Endodermal cell (in vitro differentiated cells): ENCODE measurements at places on chromosomes 2 and 18.

- no peak within 1 kb of the TSS for H3K27ac ChIP-seq
- peaks cover 5% of the 10 kb centered on the region for H3K4me1 ChIP-seq
- peaks cover 5% of the 10 kb centered on the region for H3K27me3 ChIP-seq
- peak; percentile 94 for DNase-seq
- peak within 1 kb of the TSS; percentile 90 for H3K4me3 ChIP-seq
Observed at GRCh38 chr18:31497836-31498573, at the start of gene DSG2. TSS of gene DSG2 (plus strand) at chr18:31498177. CDS start at chr18:31498252, 75 bp downstream.

GRCh38 chr18:77100751-77101355, 31.7 kb downstream of the MBP start:
- no peaks in the 10 kb centered on the region for H3K27me3 ChIP-seq
- H3K27ac ChIP-seq = no peak overlapping the region
- no peaks in the 10 kb centered on the region for H3K36me3 ChIP-seq
- no peak for DNase-seq
- no peaks in the 10 kb centered on the region for H3K4me1 ChIP-seq
- H3K4me3 ChIP-seq = no peak overlapping the region

DNA sequence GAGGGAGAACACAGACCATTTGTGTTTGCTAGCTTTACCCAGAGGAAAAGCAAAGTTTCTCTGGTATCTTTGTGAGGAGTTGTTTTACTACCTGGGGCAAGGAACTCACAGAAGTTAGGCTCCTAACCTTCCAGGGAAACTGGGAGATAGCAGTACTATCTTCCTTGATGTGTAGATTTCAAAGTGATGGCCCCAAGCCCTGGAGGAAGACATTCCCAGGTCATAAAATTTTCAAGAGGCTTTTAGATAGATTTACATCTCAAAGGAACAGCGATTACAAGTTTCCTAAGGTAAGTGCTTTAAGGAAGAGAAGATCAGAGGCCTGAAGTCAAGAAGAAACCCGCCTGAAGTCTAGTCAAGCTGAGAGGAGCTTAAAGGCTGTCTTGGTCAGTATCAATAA, 1187.8 kb upstream of the TMEFF2 start:
- H3K27me3 ChIP-seq = no peaks in the 10 kb centered on the region
- DNase-seq = peak; percentile 62

GRCh38 chr2:238069021-238069709, 8.4 kb downstream of the SCLY start:
- H3K27me3 ChIP-seq = no peaks in the 10 kb centered on the region
- H3K27ac ChIP-seq = no peak overlapping the region
- H3K36me3 ChIP-seq = peaks cover 54% of the 10 kb centered on the region
- DNase-seq = no peak
- no peak overlapping the region for H3K4me3 ChIP-seq
- no peaks in the 10 kb centered on the region for H3K4me1 ChIP-seq

DNA sequence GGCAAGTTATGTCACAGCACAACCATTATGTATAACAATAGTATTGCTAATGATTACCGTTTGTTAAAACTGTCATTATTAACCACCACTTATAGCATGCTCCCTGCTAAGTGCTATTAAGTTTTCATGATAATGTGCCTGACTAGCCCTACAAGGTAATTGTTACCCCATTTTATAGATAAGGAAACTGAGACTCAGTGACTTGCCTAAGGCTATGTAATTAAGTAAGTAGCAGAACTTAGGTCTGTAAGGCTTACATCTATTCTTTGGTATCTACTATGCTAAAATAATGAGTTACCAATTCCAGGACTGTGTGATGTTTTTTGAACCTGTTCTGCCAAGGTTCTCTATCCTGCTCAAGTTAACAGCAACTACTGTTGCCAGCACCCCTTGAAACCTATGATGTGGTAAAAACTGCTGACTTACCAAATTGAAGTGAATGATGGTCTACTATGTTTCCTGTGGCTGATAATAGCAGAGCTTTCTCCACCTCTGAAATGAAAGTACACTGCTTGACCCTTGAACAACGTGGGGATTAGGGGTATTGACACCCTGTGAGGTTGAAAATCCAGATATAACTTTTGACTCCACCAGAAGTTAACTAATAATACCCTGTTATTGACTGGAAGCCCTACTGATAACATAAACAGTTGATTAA, 18.2 kb downstream of the ACVR2A start:
- H3K36me3 ChIP-seq = no peaks in the 10 kb centered on the region
- H3K27ac ChIP-seq = no peak overlapping the region
- H3K4me1 ChIP-seq = peaks cover 5% of the 10 kb centered on the region
- no peaks in the 10 kb centered on the region for H3K27me3 ChIP-seq

- no peak overlapping the region for H3K4me3 ChIP-seq
- peaks cover 7% of the 10 kb centered on the region for H3K4me1 ChIP-seq
- H3K27ac ChIP-seq = peak overlapping the region; percentile 73
- H3K27me3 ChIP-seq = no peaks in the 10 kb centered on the region
- H3K36me3 ChIP-seq = no peaks in the 10 kb centered on the region
Observed at GRCh38 chr18:9742524-9743131, 34.5 kb downstream of the RAB31 start.

GRCh38 chr2:175025946-175026345, 20.8 kb upstream of the CHN1 start:
- H3K4me1 ChIP-seq = no peaks in the 10 kb centered on the region
- no peaks in the 10 kb centered on the region for H3K27me3 ChIP-seq
- no peak overlapping the region for H3K27ac ChIP-seq
- DNase-seq = no peak
- no peaks in the 10 kb centered on the region for H3K36me3 ChIP-seq
- no peak overlapping the region for H3K4me3 ChIP-seq

- H3K4me3 ChIP-seq = no peak overlapping the region
- H3K36me3 ChIP-seq = no peaks in the 10 kb centered on the region
- DNase-seq = peak; percentile 27
- H3K27me3 ChIP-seq = no peaks in the 10 kb centered on the region
Observed at GRCh38 chr18:79384834-79385233, 10.9 kb upstream of the NFATC1 start.
